Activated CD4-positive, alpha-beta T cell treated with anti-CD3 and anti-CD28 coated beads, Interleukin-2, amount 10 ng/mL, durations not matched to agents 7 days and 5 days (primary cell): ENCODE measurements at places on chromosomes 16 and 17. TPM values are rescaled to one million over a fixed set of nuclear protein-coding genes. Genes with fewer than 3 reads are reported as not detected.

GRCh38 chr17:76458580-76459490 lies 5.9 kb upstream of the UBE2O start:
- no peak overlapping the region for H3K4me3 ChIP-seq
- H3K27ac ChIP-seq = no peak overlapping the region
- DNase-seq = no peak
- H3K27me3 ChIP-seq = peaks cover 4% of the 10 kb centered on the region
- no peaks in the 10 kb centered on the region for H3K36me3 ChIP-seq

GRCh38 chr17:32933881-32934280 lies 5.9 kb downstream of the TMEM98 start:
- H3K4me1 ChIP-seq = peaks cover 2% of the 10 kb centered on the region
- peaks cover 32% of the 10 kb centered on the region for H3K27me3 ChIP-seq
- no peak for DNase-seq

GRCh38 chr17:7859028-7859427 lies 1.2 kb downstream of the CYB5D1 start:
- H3K36me3 ChIP-seq = peaks cover 5% of the 10 kb centered on the region
- peaks cover 7% of the 10 kb centered on the region for H3K4me1 ChIP-seq
- no peak overlapping the region for H3K4me3 ChIP-seq

- H3K36me3 ChIP-seq = no peaks in the 10 kb centered on the region
- peaks cover 10% of the 10 kb centered on the region for H3K27me3 ChIP-seq
- no peak overlapping the region for H3K27ac ChIP-seq
Measured at GRCh38 chr16:55842369-55843104, 9.6 kb upstream of the CES1 start.

KATNIP gene
- total RNA-seq = 18.7 TPM

TMEM101 gene
- 28.8 TPM for total RNA-seq

DNA sequence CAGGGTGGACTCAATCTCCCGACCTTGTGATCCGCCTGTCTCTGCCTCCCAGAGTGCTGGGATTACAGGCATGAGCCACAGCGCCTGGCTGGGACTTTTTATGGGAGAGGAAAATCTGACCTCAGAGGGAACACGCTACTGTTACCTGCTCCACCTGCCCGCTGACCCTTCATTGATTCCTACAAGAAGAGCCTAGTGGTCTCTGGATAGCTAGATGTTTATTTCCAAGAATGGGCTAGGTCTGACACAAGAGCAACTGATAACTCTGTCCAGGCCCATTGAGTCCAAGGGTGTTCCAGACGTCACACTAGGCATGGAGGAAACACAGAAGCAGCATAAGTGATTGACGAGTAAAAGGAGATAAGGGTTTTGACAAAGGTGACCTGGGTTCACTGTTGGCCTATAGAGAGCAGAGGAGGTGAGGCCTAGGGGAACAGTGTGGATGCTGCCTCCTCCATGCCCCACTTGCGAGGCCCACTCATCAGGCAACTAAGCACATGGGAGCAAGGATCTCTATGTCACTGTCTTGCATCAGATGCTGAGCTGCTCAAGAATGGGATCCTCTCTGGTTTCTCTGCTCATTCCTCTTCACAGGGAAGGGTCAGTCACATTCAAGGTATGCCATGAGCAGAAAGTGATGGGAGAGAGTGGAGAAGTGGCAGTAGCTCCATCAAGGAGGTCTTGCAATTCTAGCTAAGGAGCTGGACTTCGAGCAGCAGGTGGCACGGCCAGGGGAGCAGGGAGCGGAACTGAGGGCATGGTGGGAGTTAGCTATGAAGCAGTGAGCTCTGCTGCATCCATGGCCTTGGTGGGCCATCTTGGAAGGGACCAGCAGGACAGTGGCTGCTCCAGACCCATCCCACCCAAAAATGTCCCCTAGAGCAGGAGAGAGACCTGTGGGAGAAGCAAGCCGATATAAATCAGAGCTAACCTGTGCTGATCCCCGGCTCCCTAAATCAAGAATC lies 145.2 kb downstream of the WSCD1 start:
- H3K27me3 ChIP-seq = peaks cover 9% of the 10 kb centered on the region
- no peak for DNase-seq
- no peaks in the 10 kb centered on the region for H3K4me1 ChIP-seq
- H3K36me3 ChIP-seq = no peaks in the 10 kb centered on the region
- no peak overlapping the region for H3K27ac ChIP-seq

DNA sequence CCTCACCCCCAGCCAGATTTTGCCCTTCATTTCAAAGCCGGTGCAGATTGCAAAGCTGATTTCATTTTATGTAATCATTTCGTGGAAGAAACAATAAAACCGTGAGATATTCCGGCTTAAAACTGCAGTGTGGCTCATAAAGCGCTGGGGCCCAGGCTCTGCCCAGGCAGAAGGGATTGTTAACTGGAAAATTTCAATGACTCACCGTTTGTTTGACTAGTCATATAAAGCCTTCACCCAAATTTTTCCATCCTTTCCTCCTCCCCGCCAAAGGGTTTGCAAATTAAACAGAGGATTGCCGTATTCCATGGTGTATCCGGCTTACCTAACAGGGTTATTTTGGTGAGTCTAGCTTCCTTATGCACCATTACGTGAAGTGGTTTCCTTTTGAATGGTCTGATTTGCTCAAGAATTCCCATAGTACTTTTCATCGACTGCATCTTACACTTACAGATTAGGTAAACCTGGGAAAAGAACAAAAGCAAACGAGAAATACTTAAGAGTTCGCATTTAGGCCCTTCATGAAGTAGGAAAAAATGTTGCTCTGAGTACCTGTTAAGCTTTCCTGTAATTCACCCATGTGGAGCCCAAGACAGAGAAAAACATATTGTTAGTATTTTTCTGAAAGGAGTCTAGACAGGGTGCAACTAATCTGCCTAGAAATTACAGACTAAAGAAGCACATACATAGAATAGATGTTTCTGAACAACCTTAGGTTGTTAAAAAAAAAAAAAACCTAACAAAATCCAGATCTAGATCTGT lies 949 bp upstream of the GSPT1 start:
- peaks cover 7% of the 10 kb centered on the region for H3K27me3 ChIP-seq
- H3K36me3 ChIP-seq = peaks cover 22% of the 10 kb centered on the region
- no peak for DNase-seq
- peak overlapping the region; percentile 94 for H3K27ac ChIP-seq
- peak overlapping the region; percentile 88 for H3K4me3 ChIP-seq

DNA sequence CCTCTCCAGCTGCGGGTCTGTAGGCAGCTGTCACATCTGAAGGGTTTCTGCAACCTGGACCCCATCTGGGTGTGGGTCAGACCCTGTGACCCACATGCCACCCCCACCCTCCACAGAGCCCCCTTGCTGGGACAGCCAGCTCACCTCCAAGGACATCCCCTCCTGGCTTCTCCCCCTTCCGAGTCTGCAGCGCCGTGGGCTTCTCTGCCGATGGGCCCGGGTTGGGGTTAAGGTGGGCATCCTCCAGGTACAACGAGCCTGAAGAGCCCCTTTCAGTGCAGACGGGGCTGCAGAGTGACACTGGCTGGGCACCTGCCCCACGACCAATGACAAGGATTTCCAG lies 28.9 kb downstream of the OR1D5 start:
- H3K36me3 ChIP-seq = no peaks in the 10 kb centered on the region
- H3K27ac ChIP-seq = no peak overlapping the region
- H3K4me1 ChIP-seq = no peaks in the 10 kb centered on the region
- no peaks in the 10 kb centered on the region for H3K27me3 ChIP-seq
- no peak for DNase-seq

- H3K4me1 ChIP-seq = no peaks in the 10 kb centered on the region
- peaks cover 5% of the 10 kb centered on the region for H3K27me3 ChIP-seq
- no peaks in the 10 kb centered on the region for H3K36me3 ChIP-seq
- DNase-seq = no peak
- H3K27ac ChIP-seq = no peak overlapping the region
- no peak overlapping the region for H3K4me3 ChIP-seq
Measured at GRCh38 chr17:859061-859823, 77.1 kb downstream of the MRM3 start.

IRF8 gene
- total RNA-seq = 14.7 TPM

GNGT2 gene
- 15.9 TPM for total RNA-seq

- peaks cover 19% of the 10 kb centered on the region for H3K36me3 ChIP-seq
- peaks cover 34% of the 10 kb centered on the region for H3K4me1 ChIP-seq
- H3K27ac ChIP-seq = peak overlapping the region; percentile 86
- no peaks in the 10 kb centered on the region for H3K27me3 ChIP-seq
- peak overlapping the region; percentile 3 for H3K4me3 ChIP-seq
Measured at GRCh38 chr16:14436401-14436955, 193.6 kb downstream of the PARN start.

DNA sequence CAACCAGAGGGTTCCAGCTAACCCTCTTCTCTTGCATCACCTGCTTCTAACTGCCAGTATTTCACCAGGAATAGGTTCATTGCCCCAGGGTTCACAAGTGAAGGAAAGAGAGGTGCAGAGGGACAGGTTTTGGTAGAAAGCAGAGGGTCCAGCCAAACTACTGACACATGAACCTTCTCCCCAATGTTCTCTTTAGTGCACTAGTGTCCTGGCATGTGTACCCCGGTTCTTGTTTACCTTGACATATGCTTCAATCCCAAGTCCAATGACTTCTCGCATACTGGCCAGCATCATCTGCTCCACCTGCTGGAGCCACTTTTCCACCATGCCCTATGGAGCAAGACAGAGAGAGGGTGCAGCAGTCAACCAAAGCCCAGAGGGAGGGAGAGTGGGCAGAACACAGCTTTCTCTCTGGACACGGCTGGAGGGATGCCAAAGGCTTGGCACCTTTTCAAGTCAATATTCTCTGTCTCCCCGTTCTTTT lies 90.6 kb downstream of the DNAH3 start:
- no peak overlapping the region for H3K27ac ChIP-seq
- peaks cover 12% of the 10 kb centered on the region for H3K27me3 ChIP-seq
- no peaks in the 10 kb centered on the region for H3K4me1 ChIP-seq
- H3K36me3 ChIP-seq = no peaks in the 10 kb centered on the region
- no peak for DNase-seq

GRCh38 chr17:18278867-18279266 lies 18.4 kb downstream of the MIEF2 start:
- DNase-seq = no peak
- no peak overlapping the region for H3K27ac ChIP-seq
- peaks cover 34% of the 10 kb centered on the region for H3K36me3 ChIP-seq
- no peaks in the 10 kb centered on the region for H3K4me1 ChIP-seq
- no peaks in the 10 kb centered on the region for H3K27me3 ChIP-seq
